ENCODE measurements at places on chromosomes 1 and 21.

- DNase-seq, result no peak
These were observed 6.6 kb downstream of the TADA1 start for GRCh38 chr1:166869318-166870099.

GRCh38 chr1:177975588-177976495 is 6.0 kb upstream of the SEC16B start:
- DNase-seq, result no peak

DNA sequence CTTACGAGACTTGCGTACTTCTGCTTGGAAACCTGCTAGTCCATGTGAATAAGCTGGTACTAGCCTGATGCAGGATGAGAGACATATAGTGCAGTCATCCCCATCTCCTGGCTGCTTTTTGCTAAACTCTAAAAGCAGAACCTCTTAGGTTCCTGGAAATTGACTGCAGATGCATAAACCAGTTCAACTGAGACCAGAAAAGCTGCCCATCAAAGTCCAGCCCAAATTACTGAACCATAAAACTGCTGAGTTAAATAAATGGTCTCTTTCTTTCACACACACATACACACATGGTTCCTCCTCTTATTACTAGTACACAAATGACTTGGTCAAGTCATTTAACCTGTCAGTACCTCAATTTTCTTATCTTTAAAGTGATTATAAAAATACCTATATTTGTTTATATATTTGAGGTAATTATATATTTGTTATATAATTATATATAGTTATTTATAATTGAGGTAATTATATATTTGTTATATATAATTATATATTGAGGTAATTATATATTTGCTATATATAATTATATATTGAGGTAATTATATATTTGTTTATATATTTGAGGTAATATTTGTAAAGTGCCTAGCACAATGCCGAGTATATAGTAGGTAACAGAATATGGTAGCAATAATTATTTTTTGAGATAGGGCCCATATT is 25.2 kb upstream of the RABGAP1L start:
- DNase-seq, result no peak

DNA sequence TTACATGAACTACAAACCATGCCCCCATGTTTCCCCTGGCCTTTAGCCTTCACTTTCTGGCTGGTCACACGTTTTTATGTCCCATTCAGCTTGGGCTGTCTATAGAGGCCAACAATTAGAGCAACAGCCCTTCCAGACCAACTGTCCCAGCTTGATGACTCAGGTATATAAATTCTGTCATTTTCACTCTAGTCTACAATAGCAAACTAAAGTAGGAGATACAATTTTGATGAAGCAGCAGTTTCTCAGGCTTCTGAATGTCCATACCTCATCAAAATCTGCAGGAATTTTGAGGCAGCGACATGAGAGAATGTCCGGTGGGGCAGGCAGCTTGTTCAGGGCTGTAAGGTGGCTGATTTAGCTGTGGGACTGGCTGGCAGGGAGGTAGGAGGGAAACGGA is 45.6 kb upstream of the VAV3 start:
- DNase-seq, result no peak

- no peak for DNase-seq
These were observed 882 bp downstream of the VPS13D start for GRCh38 chr1:12230549-12231275.

DNA sequence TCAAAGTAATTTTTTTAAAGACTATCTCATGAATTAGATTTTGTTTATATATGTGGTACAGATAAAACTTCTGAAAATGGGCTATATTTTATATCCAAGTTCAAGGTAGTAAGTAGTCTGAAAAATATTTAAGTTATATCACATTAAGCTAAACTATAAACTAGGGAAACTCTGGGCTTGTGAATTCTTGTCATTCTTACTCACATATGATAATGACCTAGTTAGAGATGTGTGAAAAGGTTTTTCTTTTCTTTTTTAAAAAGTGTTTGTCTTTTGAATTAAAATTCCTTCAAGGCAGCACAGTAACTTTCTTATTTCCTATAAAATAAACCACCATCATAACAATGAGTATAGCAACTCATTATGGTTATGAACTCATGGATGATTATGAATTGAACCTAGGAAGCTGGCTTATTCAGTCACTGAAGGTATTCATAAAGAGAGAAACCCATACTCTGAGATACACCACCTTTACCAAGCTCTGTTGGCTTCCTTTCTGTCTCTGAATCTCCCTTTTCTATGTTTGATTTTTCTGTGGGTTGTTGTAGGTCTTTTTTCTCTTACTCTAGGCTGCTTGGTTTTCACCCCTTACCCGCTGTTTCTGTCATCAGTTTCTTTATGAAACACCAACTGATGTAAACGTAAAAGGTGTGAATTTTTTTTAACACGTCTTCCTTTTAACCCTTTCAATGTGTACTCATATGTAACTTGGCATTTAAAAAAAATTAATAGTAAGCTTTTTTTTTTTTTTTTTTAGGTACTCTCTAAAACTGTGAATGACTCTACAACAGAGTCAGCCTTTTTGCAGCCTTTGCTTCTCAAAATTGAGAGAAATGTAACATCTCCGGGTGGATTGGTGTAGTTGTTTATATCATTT is 25.2 kb downstream of the IL12RB2 start:
- no peak for DNase-seq

DNA sequence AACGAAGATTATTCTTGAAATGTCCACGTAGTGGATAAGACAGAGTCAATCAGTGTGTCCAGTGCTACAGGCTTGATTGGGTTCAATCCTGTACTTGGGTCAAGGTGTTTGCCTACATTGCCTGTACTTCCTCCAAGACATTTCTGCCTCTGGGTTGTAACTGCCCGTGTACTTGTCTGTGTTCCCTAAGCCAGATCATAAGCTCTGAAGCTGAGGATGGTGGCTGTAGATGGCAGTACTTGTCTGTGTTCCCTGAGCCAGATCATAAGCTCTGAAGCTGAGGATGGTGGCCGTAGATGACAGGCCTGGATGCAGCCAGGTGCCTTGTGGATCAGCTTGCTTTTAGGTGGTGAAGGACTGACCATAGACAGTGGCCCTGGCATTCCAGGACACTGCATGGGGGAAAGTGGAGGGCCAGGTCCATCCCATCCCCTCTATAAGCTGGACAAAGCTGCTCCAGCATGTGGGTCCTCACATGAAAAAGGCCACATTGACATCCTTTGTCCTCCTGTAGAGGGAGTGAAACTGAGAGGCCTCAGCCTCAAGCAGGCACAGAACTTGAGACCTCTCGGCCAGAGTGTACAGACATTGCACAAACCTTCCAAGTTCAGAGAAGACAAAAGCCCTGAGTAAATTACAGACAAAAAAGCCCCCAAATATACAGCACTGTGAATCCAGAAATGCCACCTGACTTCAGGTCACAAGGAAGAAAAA is 2.0 kb upstream of the SRM start:
- no peak for DNase-seq

- no peak for DNase-seq
These were observed 216.0 kb downstream of the S1PR1 start for GRCh38 chr1:101452825-101453224.

GRCh38 chr21:31110430-31110829 is 72.2 kb upstream of the KRTAP19-8 start:
- no peak for DNase-seq

- no peak for DNase-seq
These were observed 26.7 kb downstream of the PGBD5 start for GRCh38 chr1:230399321-230400006.

- DNase-seq, result no peak
These were observed 53.3 kb upstream of the COL18A1 start for GRCh38 chr21:45351526-45352275.

- DNase-seq, result no peak
These were observed 27.7 kb downstream of the CAPZB start for GRCh38 chr1:19457607-19458006.

- no peak for DNase-seq
These were observed 75.5 kb downstream of the VAV3 start for GRCh38 chr1:107889524-107889923.

DNA sequence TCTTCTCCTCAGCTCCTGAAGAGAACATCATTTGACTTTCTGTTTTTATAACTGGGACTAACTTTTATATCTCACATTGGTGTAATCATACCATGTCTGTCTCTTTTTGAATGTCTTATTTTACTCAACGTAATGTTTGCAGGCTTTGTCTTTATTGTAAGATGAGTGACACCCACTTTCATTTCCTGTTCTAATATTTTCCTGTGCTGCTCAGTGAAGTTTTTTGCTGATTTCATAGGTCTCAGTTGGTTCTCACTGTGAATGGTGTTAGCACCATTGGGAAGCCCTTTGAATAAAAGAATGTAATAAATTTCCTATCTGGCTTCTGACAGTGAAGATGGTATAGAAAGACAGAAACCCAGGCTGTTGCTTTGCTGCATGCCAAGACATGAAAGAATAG is 84.0 kb downstream of the RAVER2 start:
- DNase-seq, result no peak

DNA sequence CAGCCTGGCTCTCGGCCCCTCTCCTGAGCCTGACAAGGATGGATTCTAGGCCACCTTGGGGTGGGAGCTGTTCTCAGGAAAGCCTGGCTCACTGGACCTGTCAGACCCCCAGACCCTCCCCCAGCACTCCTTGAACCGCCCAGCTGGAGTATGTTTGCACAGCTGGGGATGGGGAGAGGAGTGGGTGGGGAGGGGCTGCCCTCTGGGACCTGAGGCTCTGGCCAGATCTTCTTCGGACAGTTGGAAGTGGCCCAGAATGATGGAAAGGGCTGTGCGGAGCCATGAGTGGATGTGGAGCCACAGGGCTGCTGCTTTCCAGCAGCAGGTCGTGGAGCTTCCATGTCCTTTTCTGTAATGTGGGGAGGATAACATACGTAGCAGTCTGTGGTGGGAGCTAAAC is 43.0 kb upstream of the TRABD2B start:
- DNase-seq, result no peak

GRCh38 chr1:214676747-214677146 is 73.8 kb downstream of the CENPF start:
- DNase-seq, result no peak

DNA sequence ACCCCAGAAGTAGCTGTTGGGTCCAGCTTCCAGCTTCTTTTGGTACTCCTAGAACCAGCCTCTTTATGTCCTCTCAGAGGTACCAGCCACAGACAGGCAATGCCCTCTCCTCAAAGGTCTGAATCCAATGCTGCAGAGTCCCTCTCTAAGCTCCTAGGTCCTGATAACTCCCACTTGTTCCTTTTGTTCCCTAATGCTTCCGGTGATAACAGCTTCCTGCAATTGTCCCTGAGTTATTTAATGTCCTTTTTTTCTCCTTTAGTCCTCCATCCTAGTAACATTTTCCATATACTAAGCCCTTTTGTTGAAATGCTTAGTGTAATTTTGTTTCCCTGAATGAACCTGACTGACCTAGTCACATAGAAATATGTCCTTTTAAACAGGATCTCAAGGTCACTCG is 201.7 kb upstream of the BEND5 start:
- no peak for DNase-seq

DNA sequence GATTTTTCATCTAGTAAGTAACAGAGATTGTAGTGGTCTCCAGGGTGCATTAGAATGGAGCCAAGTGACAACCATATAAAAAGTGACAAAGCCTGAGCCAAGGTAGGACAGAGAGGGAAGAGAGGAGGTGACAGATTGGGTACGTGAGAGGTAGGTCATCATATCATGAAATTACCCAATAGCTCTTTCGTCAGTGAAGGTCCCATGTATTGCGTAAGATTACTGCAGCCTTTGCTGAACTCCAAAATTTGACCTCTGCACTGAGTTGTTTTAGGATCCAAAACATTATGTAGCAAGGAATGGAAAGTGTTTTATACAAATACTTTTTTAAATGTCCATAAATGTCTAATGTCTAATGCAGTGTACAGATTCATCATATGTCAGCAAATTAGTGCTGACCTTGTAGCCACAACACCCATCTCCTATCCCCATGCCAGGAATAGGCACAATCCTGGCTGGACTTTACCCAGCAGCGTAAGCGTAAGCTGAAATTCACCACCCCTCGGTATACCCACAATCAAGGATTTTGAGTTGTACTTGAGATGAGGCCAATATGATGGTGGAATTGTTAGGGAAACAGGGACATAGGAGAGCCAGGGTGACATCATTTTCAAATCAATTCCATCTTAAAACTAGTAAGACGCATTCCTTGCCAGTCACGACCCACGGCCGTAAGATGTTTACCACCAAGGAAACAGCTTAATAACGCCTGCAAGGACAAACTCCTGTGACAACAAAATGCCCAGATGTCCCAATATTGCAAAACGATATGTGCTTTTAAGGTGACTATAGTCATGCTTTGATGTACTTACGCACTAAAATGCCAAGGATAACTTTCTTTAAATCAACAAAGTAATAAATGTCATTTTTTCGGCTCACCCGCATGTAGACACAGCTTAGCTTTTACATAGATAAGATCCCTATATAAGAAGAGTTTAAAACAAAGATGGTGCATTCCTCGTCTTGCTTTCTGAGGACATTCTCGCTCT is 38.1 kb upstream of the GREM2 start:
- DNase-seq, result no peak

DNA sequence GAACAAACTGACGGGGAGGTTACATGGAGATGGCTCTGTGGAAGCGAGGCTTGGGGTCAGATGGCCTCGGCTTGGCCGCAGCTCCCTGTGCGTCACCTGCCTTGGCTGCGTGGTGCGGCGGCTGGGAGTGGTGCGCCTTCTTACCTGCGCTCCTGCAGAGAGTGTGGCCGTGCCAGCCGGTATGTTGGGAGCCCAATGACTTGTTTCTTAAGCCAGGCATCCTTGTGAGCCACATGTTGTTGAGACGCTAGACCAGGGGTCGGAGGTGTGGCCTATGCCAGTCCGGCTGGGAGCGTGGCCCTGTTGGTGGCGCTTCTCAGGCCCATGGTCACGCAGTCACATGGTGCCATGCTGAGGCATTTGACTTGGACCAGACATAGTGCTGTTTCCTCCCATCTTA is 10.5 kb downstream of the SLX9 start:
- no peak for DNase-seq

DNA sequence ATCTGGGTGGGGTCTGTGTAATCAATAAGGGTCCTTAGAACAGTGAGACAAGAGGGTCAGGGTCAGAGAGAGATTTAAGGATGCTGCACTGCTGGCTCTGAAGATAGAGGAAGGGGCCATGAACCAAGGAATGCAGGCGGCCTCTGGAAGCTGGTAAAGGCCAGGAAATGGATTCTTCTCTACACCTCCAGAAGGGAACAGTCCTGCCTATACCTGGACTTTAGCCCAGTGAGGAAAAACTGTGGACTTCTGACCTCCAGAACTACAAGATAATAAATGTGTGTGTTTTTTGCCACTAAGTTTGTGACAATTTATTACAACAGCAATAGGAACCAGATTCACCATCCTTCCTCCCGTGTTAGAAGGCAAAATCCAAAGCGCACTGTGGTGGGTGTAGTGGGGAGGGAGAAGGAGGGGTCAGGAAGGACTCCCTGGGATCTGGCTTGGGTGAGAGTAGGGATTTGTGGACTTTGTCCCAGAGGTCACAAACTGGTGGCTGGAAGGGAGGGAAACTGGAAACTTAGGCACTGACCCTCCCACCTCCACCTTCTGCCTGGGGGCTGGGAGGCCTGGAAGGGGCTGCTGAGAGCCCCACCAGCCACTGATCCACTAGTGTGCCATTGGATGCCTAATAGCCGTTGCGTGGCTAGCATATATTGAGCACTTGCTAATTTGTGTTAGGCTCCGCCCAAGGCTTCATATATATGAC is 5.4 kb upstream of the CELA2A start:
- DNase-seq, result no peak
